CD4-positive, alpha-beta T cell treated with Interleukin-6 at 100 ng/mL for 8 hours (primary cell): ENCODE measurements at places on chromosomes 1 and 21.

- no peak for DNase-seq
These were observed 332.9 kb downstream of the SRGAP2C start for GRCh38 chr1:121517586-121518230.

- no peak for DNase-seq
These were observed 32.1 kb upstream of the TEKT2 start for GRCh38 chr1:36051821-36052220.

DNA sequence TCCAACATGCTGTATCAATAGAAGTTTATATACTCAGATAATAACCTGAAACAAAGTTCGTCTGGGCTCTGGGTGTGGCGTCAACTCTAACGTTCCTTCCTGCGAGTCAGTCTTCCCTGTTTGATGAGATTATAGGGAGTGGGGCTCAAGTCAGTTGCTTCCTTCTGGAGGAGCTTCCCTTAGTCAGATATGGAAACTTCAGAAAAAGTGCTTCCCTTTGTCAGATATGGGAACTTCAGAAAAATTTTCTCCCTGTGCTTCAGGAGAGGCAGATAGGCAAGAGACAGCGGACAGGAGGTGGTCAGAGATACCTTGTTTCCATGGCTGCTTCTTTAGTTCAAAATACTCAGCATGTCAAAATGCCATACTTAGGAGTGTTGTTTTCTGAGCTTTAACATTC, 51.1 kb upstream of the PRDX6 start:
- DNase-seq, result no peak

GRCh38 chr1:62311473-62311943, 7.7 kb downstream of the KANK4 start:
- no peak for DNase-seq

DNA sequence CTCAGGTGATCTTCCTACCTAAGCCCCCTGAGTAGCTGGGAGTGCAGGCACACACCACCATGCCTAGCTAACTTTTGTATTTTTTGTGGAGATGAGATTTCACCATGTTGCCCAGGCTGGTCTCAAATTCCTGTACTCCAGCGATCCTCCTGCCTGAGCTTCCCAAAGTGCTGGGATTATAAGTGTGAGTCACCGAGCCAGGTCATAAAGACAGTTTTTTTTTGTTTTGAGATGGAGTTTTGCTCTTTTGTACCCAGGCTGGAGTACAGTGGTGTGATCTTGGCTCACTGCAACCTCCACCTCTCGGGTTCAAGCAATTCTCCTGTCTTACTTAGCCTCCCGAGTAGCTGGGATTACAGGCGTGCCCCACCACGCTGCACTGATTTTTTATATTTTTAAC, 42.1 kb downstream of the KIF1B start:
- no peak for DNase-seq

DNA sequence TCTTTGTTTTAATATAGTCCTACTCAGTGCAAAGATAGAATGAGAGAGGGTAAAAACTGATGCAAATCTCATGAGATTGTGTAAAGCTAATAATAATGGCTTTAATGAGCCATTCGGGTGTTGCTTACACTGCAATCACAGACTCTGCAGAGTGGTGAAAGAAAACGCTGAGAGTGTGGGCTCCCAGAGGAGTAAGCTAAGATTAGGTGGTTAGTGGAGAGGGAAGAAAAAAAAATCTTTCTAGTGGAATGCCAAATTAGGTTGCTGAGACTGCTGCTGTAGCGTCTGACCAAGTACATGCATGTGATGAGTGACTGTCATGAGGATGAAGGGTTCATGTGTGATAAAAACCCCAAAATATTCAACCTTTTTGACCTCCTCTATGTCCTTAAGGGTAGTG, 645.9 kb upstream of the ADGRL4 start:
- no peak for DNase-seq

GRCh38 chr21:31555741-31556191, 103.7 kb upstream of the SOD1 start:
- DNase-seq, result no peak
